ENCODE measurements at places on chromosomes 4 and X.

DNA sequence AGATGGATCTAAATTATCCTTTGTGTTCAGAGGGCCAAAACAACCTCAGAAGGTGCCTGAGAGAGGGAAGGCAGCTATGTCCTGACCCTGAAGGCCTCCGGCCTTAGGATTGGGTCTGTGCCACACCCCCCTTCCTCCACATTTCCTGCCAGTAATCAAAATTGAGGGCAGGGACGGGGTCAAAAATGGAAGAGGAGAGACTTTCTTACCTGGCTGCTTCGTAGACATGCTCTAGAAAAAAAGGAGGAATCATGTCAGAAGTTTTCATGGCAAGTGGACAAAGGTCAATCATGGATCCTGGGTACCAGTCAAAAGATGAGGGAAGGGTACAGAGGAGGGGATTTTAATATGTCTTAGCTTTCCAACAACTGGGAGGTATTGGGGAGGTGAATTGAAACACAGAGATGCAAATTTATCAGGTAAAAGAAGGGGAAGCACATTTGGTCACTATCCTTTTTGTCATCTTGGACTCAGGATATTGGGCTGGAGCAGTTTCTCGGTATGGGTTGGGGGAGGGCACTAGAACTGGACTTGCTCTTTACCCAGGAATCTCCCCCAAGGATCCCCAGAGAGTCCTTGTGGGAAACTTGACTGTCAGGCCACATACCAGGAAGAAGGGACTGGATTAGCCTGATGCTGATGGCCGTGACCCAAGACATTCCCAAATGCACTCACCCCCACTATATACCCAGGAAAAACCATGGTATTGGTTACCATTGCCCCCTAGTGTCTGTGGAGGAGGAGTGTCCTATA lies 17.1 kb downstream of the VSIG4 start:
- DNase-seq: no peak

GRCh38 chrX:113075521-113075920 lies 234.9 kb upstream of the AMOT start:
- no peak for DNase-seq

DNA sequence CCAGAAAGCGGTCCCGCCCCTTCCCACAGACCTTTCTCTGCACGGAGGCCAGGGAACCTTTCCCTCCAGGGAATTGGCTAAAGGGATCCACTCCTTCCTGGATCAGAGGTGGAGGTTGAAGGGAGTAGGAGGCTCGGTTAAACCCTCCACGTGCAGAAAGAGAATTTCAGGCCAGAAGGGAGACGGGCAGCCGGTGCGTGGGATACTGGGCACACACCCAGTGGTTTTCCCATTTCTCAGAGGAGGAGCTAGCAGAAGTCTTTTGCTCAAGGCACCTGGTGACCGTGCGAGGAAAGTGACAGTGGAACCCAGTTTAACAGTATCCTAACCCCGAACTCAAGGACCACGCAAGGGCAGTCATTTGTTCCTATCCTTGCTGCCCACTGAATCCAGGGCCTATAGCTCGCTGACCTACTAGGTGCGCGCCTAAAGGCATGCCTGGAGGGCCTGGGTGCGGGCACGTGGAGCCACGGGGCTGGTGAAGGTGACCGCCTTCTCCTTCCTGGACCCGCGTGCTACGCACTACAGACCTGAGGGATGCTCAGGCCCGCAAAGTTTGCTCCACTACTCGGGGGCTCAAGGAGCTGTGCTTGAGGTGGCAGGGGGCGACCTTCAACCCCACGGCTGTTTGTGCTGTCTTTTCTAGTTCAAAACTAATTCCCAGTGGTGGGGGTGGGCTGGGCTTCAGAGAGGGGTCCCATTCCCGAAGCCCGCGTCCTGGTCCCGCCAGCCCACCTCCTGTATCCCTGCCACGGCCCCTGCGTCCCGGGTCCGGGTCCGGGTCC lies 587 bp upstream of the AFF2 start:
- DNase-seq: no peak

- DNase-seq: no peak
These were observed 53.7 kb downstream of the CLDN22 start for GRCh38 chr4:183266371-183266770.

GRCh38 chr4:78528327-78528726 lies 23.2 kb upstream of the ANXA3 start:
- peak; percentile 17 for DNase-seq

- DNase-seq: no peak
These were observed 8.5 kb downstream of the SORCS2 start for GRCh38 chr4:7200801-7201200.

DNA sequence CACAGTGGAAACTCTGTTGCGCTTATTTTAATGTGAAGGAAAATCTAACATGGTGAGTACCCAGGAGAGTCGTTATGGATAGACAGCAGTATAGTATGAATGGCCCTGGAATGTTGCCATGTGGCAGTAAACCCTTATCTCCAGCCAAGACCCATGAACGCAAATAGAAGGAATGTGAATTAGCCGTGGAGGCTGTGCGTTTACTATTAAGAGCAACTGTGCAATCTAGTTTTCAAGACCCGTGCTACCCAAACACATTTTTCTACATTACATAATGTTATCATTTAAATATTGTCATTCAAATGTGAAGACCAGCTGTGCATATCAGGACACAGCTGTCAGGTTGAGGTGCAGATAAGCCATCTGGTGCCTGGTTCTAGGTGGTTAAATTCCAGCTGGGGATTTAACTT lies 13.3 kb upstream of the AGA start:
- DNase-seq: peak; percentile 86

DNA sequence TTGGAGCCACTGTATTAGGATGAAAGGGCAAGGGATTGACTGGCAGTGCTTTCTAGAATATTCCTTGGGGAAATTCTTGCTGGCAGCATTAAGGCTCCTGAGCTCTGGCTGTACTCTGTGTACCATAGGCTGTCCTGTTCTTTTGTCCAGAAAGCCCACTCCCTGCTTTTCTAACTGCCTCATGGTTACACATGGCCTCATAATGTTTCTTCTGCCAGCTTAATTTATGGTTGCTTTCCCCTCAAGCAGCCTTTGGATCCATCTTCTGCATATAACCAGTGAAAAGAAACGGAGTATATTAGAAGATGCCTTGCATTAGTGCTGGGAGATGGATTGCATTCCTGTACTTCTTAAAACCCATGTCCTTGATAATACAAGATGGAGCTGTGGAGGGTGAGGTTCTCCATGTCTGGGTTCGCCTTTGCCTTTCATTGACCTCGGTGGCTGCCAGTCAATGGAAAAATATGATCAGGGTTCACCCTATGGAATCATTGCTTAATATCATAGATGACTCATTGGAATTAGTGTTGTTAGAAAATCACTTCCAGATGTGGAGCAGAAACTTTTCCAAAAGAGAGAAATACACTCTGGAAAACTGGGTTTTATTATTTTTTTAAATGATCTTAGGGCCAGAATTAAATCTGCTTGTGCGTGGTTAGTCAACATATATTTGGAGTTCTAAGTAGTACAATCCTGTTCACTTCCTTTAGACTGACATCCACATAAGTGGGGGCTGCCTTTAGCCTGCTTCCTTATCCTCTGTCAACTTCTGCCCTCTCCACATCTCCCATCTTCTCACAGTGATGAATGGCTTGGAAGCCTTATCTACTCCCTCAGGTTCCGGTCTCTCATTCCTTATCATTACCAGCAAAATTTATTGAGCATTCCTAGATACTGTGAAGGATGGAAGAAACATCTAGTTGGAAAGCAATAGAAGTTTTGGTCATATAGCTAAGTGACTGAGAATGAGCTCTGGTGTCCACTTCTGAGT lies 24.9 kb downstream of the DOCK11 start:
- peak; percentile 83 for DNase-seq
